ENCODE measurements at places on chromosomes 3 and 15.

DNA sequence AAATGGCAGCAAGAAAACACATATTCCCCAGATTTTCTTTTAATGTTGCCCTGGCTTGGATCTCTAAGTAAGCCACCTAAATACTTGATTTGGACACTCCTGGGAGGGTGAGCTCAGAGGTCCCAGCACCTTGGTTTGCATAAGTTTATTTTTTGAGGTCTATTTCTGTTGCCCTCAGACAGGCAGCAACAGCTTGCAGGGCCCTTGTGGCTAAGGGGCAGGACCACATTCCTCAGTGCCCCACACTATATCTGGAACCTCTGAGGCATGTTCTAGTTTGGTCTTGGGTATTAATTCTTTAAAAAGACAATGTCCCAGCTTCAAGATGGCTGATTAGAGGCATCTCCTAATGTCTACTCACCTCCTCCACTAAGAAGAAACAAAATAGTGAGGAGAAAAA, 57.5 kb downstream of the IGSF11 start:
- no peak for DNase-seq

DNA sequence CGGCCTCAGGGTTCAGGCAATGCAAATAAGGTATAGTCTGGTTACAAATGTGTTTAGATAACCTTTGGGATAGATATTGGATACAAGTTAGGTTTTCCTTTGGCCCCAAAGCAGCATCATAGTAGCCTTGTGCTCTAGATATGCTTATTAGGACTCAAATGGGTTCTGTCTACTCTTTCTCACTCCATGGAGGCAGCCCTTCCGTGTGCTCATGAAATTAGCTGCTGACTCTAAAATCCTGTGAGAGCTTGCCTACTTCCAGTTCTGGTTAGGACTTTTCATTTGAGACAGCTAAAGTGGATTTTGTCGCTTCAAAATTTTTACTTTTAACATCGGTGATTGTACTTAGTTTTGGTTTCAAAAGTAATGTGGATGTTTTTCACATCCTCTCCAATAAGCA, 1.6 kb downstream of the CDV3 start:
- no peak for DNase-seq

GRCh38 chr3:43707998-43708397, 17.3 kb downstream of the ABHD5 start:
- DNase-seq: no peak

- DNase-seq: no peak
These were observed 97.0 kb upstream of the LIPC start for GRCh38 chr15:58334803-58335202.

GRCh38 chr15:75231836-75232235, 26.3 kb upstream of the GOLGA6C start:
- DNase-seq: no peak

- no peak for DNase-seq
These were observed 16.1 kb downstream of the LYSMD2 start for GRCh38 chr15:51721199-51721960.

GRCh38 chr3:31670136-31670535, 137.4 kb downstream of the STT3B start:
- DNase-seq: no peak

GRCh38 chr3:49813497-49814174, at the start of gene UBA7:
TSS of gene UBA7 (minus strand) at chr3:49813953. CDS start at chr3:49813787, 166 bp downstream.
- DNase-seq: peak; percentile 57

DNA sequence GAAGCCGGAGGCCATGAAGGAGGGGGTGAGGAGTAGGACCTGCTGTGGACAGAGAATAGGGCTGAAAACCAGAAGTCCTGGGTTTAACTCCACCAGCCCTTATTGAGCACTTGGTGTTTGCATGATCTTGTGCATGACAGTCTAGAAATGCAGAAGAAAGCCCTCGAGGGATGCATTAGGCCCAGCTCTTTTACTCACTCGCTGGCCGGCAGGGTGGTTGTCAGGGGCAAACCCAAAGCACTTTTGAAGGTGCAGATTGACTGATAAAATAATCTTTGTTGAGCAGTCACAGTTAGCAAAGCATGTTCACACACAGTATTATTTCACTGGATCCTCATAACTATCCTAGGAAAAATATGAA, 55.3 kb downstream of the CORO2B start:
- no peak for DNase-seq

DNA sequence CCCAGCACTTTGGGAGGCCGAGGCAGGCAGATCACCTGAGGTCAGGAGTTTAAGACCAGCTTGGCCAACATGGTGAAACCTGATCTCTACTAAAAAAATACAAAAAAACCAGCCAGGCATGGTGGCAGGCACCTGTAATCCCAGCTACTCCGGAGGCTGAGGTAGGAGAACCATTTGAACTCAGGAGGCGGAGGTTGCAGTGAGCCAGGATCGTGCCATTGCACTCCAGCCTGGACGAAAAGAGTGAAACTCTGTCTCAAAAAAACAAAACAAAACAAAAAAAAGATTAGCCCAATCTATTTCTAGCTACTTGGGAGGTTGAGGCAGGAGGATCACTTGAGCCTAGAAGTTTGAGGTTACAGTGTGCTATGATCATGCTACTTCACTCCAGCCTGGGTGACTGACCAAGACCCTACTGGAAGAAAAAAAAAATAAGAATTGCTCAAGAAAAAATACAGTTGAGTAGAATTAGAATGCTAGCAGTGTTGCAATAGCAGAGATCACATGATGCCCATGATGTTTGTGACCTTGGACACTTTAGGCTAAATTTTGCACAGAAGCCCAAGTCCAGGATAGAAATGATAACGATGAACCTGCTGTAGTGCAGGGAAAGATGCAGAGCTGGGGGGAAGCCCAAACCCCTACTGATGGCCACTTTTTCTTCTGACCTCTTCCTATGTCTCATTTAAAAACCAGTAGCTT, 162.2 kb downstream of the LPP start:
- DNase-seq: no peak

DNA sequence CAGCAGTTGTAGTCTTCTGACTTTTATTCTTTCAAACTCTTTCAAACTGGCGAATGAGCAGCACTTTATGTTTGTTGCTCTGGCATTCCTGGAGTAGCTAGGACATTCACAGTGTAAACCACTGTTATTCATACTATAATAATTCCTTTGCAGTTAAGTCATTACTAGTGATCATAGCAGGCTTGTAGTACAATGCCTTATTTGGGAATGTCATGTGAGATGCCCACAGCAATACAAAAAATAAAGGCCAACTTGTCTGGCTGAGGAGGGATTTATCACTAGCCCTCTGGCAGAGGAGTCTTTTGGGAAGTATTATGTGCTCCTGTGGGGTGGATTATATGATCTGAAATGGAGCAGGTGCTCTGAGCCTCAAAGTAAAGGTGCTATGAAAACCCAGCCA, 197.2 kb downstream of the VGLL3 start:
- DNase-seq: no peak

DNA sequence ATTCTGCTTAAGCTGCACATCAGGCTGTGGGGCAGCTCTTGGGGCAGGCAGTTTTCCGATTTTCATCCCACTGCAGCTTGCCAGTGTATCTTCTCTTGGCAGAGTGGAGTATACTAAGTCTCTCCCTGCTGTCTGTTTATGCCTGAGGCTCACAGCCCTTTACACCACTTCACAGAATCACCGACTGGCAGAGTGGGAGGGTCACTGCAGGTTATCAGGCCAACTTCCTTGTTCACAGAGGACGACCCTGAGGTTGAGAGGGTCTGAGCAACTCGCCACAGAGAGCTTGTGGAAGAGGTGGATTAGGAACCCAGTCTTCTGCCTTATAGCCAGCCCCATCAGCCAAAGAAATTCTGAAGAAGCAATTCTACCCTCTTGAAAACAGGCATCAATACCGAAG, 30.9 kb downstream of the KIF9 start:
- no peak for DNase-seq

DNA sequence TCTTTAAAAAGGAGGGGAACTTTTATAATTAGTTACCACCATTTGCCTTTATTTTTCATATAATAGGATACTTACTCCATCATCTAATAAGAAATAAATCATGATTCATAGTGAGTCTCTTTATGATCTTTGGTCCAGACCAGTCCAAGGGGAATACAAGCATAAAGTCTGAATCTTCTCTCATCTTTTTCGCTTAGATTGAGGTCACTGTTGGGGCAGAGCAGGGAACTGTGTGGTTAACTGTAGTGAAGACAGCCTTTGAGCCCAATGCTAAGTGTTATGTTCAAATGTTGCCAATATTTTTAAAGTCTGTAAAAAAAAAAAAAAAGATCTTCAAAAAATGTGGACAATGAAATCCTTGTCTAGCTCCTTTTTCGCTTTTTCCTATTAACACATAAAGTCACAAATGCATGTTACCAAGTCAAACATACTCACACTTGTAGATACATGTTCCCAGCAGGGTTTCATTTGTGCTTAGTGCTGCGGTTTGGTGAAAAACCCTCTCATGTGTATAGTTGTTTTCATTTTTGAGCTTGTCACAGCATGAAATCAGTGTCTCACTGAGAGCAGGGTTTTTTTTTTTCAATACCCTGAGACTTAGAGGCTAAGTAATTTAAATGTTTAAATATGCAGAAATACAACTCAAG, 72.1 kb downstream of the EPHA3 start:
- no peak for DNase-seq

GRCh38 chr15:62316413-62317060, 151.5 kb upstream of the C2CD4B start:
- DNase-seq: no peak

GRCh38 chr3:27633224-27633545, 88.9 kb downstream of the EOMES start:
- DNase-seq: no peak

GRCh38 chr15:78155355-78155939, 6.3 kb downstream of the IDH3A start:
- DNase-seq: no peak

GRCh38 chr3:46293991-46294833, 52.0 kb downstream of the CCR3 start:
- DNase-seq: peak; percentile 53

- DNase-seq: peak; percentile 98
These were observed 15.4 kb downstream of the TPRA1 start for GRCh38 chr3:127574880-127575878.

DNA sequence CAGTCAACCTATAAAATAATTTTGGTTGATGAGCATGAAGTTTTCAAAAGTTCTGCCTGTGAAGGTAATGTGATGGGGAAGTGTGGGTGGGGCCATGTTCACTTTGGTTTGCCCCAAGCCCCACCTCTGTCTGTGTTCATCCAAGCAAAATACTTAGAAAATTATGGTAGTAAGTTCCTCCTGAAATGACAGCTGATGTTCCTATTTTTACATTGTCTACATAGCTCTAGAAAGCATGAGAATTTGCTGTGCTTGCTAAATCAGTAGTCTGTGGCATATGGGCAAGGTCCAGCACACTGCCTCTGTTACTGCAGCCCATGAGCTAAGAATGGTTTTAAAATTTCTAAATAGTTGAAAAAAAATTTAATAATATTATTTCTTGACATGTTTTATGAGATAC, 21.9 kb upstream of the CP start:
- no peak for DNase-seq

GRCh38 chr3:151567477-151567876, 106.6 kb upstream of the IGSF10 start:
- no peak for DNase-seq

GRCh38 chr3:126678693-126679317, 23.9 kb upstream of the TXNRD3 start:
- DNase-seq: no peak

DNA sequence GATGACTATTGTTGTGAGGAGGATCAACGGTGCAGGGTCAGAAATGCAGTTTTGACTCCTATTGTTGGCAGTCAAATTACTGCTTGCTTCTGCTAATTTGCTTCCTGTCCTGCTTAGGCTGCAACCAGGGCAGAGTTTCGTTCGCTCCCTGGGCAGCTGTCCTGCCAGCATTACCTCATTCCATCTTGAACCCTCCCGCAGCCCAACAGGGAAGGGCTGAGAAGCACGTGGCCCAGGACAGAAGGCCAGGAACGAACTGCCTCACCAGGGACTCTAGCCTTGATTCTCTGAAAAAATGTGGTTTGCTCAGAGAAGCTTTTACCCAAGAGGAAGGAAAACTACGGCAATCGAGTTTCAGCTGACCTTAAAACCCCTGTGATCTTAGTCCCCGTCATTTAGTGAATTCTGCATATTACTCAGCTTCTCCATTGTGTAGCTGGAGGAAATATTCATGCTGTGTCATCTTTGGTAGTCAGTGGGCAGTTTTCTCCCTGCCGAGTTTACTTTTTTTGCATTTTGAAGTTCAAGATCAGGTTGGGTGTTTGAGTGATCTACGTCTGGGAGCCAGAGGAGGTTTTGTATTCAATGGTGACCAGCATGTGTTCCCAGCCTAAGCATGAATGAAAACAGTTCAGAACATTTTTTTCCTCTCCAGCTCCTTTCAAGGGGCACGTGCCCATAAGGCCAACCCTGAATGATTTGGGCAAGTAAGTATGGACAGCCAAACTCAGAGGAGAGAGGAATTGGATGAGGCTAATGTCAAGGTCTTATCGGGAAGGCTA, 23.0 kb downstream of the TLNRD1 start:
- peak; percentile 86 for DNase-seq

- no peak for DNase-seq
These were observed 33.8 kb downstream of the MRAS start for GRCh38 chr3:138381950-138382715.

DNA sequence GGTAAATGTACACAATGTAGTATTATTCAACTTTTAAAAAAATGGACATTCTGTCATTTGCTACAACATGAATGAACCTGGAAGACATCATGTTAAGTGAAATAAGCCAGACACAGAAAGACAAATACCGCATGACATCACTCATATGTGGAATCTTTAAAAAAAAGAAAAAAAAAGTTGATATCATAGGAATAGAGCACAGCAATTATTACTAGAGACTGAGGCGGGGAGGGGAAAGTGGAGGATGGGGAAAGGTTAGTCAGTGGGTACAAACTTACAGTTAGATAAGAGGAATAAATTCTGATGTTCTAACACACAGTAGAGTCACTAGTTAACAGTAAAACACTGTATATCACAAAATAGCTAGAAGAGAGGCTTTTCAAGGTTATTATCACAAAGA, 22.2 kb downstream of the RYK start:
- no peak for DNase-seq

- DNase-seq: no peak
These were observed 22.5 kb downstream of the MAP2K5 start for GRCh38 chr15:67564968-67565345.

DNA sequence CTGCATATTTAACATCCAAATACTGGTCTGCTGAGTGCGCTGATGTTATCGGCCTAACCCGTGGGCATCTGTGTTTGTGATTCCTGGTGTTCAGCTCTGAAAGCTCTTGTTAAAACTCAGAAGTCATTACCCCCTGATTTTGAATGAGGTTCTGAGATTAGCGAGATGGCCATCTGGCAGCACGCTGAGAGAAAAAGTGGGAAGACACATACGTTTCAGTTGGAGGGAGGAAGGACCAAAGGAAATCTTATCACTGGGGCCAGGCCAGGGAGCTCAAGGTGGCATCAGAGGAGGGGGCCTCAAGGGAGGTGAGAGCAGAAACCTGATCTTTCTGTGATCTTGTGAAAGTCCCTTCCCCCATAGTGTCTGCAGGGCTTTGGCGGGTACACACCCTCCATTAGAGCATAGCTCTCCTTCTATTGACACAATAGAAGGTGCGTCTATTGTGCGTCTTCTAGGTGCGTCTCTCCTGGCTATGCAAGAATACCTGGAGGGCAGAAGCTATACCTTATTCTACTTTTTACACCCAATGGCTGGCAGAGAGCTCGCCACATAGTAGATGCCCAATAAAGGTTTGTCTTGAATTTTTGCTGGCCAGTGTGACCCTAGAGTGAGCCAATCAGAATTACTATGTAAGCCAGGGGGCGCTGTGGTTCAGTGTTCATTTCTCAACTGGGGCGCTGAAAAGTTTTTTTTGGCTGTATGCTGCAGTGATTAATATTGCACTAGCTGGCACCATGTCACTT, 182.4 kb downstream of the SHQ1 start:
- no peak for DNase-seq

GRCh38 chr3:161096771-161097367, 8.3 kb downstream of the B3GALNT1 start:
- DNase-seq: no peak

- no peak for DNase-seq
These were observed 59.9 kb upstream of the LIMD1 start for GRCh38 chr3:45534632-45535031.
